ENCODE measurements at places on chromosomes 2 and 18.

DNA sequence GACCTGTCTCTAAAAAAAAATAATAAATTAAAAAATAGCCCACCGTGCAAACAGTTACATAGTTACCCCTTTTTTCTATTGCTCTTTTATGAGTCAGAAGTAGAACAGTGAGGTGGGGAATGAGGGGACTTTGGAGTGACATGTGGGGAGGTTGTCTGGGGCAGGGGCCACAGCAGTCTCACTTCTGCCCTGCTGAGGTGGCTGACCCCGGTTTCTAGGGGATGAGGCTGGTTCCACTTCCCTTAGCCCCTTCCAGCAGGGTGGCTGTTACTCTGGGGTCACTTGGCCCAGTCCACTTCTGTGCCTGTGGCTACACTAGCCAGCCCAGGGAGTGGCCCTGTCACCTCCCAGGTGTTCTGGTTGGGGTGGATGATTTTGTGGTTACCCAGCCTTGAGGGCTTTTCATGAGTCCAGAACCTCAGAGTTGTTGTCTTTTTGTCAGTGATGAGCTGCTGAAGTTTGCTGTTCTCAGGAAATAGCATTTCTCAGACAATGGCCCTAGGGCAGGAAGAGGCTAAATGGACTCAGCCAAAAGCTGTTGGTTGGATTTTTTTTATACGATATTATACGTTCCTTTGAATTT, 28.0 kb upstream of the SCLY start:
- H3K36me3 ChIP-seq = peaks cover 36% of the 10 kb centered on the region
- no peak for DNase-seq
- no peak overlapping the region for H3K4me3 ChIP-seq
- no peaks in the 10 kb centered on the region for H3K4me1 ChIP-seq

GRCh38 chr2:233164128-233164635, 87.3 kb upstream of the ATG16L1 start:
- DNase-seq = no peak
- peaks cover 23% of the 10 kb centered on the region for H3K36me3 ChIP-seq
- H3K4me3 ChIP-seq = no peak overlapping the region
- peak overlapping the region; percentile 55 for H3K27ac ChIP-seq
- no peaks in the 10 kb centered on the region for H3K27me3 ChIP-seq

DNA sequence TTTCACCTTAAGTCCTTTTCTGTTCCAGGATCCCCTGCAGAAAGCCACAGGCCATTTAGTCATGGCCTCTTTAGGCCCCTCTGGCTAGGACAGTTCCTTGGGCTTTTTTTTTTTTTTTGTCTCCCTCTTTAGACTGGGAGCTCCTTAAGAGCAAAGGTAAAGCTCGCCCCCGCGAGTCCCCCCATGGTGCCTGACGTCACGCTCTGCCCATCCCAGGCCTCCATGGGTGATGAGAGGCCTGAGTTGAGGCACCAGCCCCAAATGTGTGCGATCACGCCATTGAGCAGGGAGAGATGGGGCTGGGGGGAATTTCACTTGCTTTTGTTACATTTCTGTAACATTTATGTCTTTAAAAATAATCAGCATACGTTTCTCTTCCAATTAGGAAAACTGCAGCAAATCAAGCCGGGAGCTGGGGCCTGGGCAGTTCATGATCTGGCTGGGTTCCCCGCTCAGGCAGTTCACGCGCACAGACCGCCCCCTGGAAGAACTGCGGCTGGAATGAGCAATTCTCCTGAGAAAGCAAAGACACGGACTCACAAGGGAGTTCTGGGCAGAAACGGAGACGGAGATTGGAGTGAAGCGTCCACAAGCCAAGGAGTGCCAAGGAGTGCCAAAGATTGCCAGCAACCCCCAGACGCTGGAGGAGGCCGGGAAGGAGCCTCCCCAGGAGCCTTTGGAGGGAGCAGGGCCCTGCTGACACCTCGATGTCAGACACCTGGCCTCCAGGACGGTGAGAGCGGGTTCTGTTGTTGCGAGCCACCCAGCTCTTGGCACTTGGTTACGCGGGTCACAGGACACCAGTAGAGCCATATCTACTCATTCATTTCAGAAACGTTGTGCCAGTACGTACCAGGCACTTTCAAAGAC, 108.4 kb upstream of the ODC1 start:
- no peak overlapping the region for H3K4me3 ChIP-seq
- DNase-seq = no peak
- peaks cover 2% of the 10 kb centered on the region for H3K27me3 ChIP-seq
- H3K27ac ChIP-seq = no peak overlapping the region
- no peaks in the 10 kb centered on the region for H3K36me3 ChIP-seq

- H3K4me3 ChIP-seq = no peak overlapping the region
- H3K4me1 ChIP-seq = peaks cover 12% of the 10 kb centered on the region
- no peaks in the 10 kb centered on the region for H3K27me3 ChIP-seq
- DNase-seq = peak; percentile 31
Measured at GRCh38 chr2:74777161-74777900, 56.6 kb upstream of the HK2 start.

GRCh38 chr2:29050591-29050990, 23.7 kb downstream of the PCARE start:
- H3K4me3 ChIP-seq = no peak overlapping the region
- H3K4me1 ChIP-seq = no peaks in the 10 kb centered on the region
- H3K27ac ChIP-seq = no peak overlapping the region

DNA sequence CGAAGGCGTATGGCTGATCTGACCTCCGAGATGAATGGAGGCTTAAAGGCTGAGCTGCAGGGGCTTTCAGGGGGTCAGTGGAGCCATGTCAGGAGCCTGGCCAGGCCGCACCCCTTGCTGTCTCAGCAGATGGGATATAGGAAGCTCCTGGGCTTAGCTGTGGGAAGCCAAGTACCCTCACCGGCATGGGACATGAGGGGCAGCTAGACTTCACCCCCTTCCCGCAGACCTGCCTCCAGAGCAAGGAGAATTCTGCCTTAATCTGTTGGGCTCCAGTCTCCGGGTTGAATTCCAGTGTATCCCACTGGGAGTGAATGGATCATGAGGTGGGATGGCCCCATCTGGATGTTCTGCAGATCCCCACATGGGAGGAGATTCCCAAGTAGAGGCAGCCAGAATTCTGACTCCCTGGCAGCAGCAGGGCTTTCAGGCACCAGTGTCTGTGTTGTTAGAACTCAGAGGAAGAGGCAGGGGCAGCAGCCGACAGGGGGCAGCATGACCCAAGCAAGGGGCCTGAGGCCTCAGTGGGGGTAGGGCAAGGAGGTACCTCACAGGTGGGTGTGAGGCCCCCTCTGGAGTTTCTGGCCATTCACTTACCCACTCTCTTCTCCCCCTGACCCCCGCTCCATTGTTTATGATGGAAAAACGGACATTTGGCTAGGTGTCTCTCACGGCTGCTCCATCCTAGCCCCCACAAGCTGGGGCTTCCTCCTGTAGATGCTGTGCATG, 19.1 kb downstream of the CAPG start:
- peak; percentile 75 for DNase-seq
- H3K27ac ChIP-seq = no peak overlapping the region
- H3K4me3 ChIP-seq = no peak overlapping the region

DNA sequence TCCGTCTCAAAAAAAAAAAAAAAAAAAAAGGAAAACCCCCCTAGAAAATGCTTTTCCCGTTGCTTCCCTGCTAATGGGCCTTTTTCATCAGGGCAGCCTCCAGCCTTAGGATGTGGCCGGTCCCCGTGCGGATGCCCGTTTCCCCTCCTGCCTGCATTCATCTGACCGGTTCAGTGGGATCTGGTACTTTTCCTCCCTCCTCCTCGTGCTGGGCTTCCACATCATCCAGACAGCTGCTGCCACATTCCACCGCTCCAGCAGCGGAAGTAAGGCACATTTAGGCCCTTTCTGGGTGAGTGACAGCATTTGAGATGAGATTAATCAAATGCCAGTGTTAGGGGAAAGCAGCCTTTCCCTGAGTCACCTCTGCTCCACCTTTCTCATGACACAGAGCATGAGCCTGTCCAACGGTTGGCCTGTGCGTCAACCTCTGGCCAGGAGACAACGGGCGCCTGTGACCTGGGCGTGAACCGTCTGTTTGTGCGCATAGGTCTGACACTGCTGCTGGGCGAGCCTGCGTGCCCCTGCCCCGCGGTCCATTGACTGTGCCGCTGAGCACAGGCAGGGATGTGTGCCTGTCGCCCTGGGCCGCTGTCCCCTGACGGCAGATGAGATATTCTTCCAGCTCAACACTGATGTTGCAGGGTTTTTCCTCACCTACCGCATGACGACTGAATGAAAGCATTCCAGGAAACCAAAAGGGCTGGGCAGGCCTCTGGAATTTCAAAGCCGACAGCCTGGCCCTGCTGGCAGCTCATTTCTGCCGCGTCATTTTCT, 174.0 kb downstream of the TGIF1 start:
- H3K4me1 ChIP-seq = peaks cover 40% of the 10 kb centered on the region
- H3K4me3 ChIP-seq = peak overlapping the region; percentile 58
- no peaks in the 10 kb centered on the region for H3K36me3 ChIP-seq
- DNase-seq = peak; percentile 64

- H3K27ac ChIP-seq = no peak overlapping the region
- no peak for DNase-seq
- H3K36me3 ChIP-seq = peaks cover 1% of the 10 kb centered on the region
Measured at GRCh38 chr2:106708209-106708608, 177.8 kb downstream of the ST6GAL2 start.

DNA sequence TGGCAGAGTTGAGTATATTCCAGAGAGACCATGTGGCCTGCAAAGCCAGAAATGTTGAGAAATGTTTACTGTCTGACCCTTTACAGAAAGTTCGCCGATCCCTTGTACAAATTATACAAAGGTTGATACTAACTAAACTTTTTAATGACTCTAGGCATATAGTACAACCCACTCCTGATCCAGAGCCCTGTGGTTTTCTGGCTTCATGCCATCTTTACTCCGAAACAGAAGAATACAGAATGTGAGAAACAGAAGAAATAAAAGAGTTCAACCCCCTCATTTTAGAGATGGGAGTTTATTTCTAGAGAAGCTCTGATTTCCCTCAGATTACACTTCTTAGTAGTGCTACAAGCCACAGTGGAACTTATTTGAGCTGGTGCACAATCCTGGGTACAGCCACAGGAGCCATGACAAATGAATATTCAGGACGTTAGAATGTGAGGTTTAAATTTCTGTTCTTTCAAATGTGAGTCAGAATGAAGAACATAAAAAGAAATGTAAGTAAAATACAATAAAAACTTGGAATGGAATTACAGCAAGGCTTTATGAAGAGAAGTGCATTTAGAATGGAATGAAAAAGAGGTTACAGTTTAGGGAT, 38.0 kb upstream of the SMCHD1 start:
- peaks cover 31% of the 10 kb centered on the region for H3K36me3 ChIP-seq
- H3K4me3 ChIP-seq = no peak overlapping the region
- H3K4me1 ChIP-seq = no peaks in the 10 kb centered on the region
- no peak overlapping the region for H3K27ac ChIP-seq
- H3K27me3 ChIP-seq = no peaks in the 10 kb centered on the region
- no peak for DNase-seq

- no peaks in the 10 kb centered on the region for H3K4me1 ChIP-seq
- H3K27me3 ChIP-seq = no peaks in the 10 kb centered on the region
- DNase-seq = no peak
- H3K27ac ChIP-seq = no peak overlapping the region
Measured at GRCh38 chr2:40397765-40398164, 54.1 kb downstream of the SLC8A1 start.

DNA sequence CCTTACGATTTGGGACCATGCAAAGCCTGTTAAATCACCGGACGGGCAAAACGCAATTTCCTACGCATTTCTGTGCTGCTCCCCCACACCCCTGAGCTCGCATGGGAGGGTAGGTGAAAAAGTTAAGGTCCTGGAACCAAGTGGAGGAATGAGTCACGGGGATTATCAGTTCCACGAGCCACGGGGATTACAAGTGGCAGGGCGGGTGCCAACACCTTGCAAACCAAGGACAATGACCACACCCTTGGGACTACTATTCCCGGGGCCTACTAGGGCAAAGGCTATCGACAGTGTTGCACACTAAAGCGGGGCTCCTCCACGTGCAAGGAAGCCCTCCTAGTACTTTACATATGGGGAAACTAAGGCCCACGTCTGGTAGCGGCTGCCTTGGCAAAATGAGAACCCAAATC, 447 bp downstream of the RETSAT start:
- DNase-seq = peak; percentile 35
- peaks cover 34% of the 10 kb centered on the region for H3K36me3 ChIP-seq
- peaks cover 40% of the 10 kb centered on the region for H3K4me1 ChIP-seq
- H3K27me3 ChIP-seq = no peaks in the 10 kb centered on the region
- H3K27ac ChIP-seq = peak overlapping the region; percentile 95

DNA sequence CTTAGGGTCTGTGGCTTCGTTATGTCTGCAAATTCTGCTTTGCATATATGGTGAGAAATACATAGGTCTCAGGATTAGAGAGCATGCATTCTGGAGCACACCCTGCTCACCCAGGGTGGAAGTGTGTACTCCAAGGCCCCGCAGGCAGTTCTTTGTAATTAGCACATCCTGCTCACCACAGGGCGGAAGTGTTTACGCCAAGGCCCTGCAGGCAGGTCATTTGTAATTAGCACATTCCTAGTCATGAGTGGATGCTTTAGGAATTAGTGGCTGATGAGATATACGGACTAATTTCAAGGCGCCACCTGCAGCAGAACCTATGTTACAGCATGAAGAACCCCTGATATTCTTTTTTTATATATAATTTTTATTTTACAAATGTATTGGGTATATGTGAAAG, 4.2 kb downstream of the ALLC start:
- H3K27ac ChIP-seq = no peak overlapping the region
- H3K4me3 ChIP-seq = no peak overlapping the region
- DNase-seq = no peak
- H3K36me3 ChIP-seq = peaks cover 2% of the 10 kb centered on the region

DNA sequence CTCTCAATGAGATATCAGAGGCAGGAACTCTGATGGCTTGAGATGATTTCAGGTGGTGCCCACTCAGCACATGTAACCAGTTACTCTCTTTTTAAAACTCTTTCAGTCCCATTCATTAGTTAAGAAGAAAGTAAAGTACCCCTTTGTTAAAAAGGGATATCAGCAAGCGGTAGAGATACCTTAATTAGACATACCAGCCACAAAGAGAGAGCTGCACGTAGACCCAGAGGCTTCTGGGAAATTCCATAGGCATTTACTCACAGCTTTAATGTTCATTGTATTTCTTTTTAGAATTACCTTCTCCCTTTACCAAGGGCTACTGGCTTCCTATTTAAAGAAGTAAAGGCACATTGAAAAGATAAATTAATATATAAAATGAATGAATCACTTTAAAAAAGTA, 63.3 kb downstream of the LYPD6B start:
- H3K27ac ChIP-seq = no peak overlapping the region
- peaks cover 1% of the 10 kb centered on the region for H3K27me3 ChIP-seq
- H3K4me3 ChIP-seq = no peak overlapping the region

- DNase-seq = no peak
- peaks cover 2% of the 10 kb centered on the region for H3K27me3 ChIP-seq
- peaks cover 6% of the 10 kb centered on the region for H3K4me1 ChIP-seq
- peaks cover 3% of the 10 kb centered on the region for H3K36me3 ChIP-seq
- no peak overlapping the region for H3K27ac ChIP-seq
Measured at GRCh38 chr18:79569720-79570119, 109.9 kb upstream of the CTDP1 start.

GRCh38 chr2:239035361-239035814, 187.5 kb downstream of the TWIST2 start:
- H3K27ac ChIP-seq = no peak overlapping the region
- no peak overlapping the region for H3K4me3 ChIP-seq
- no peaks in the 10 kb centered on the region for H3K36me3 ChIP-seq
- peak; percentile 76 for DNase-seq
- no peaks in the 10 kb centered on the region for H3K4me1 ChIP-seq
- H3K27me3 ChIP-seq = peaks cover 5% of the 10 kb centered on the region

- no peaks in the 10 kb centered on the region for H3K27me3 ChIP-seq
- no peak overlapping the region for H3K27ac ChIP-seq
- no peaks in the 10 kb centered on the region for H3K4me1 ChIP-seq
- H3K4me3 ChIP-seq = no peak overlapping the region
- H3K36me3 ChIP-seq = no peaks in the 10 kb centered on the region
Measured at GRCh38 chr18:991441-991840, 86.8 kb downstream of the ADCYAP1 start.

- no peaks in the 10 kb centered on the region for H3K4me1 ChIP-seq
- DNase-seq = no peak
- no peaks in the 10 kb centered on the region for H3K27me3 ChIP-seq
- no peak overlapping the region for H3K4me3 ChIP-seq
Measured at GRCh38 chr18:78696698-78697435, 282.8 kb upstream of the SALL3 start.
